CD4-positive, alpha-beta T cell treated with Interleukin-6 at 100 ng/mL for 8 hours (primary cell): ENCODE measurements at places on chromosomes 5 and 9.
A peak's percentile ranks its signal among the peaks of the same experiment; 100 is the strongest.

DNA sequence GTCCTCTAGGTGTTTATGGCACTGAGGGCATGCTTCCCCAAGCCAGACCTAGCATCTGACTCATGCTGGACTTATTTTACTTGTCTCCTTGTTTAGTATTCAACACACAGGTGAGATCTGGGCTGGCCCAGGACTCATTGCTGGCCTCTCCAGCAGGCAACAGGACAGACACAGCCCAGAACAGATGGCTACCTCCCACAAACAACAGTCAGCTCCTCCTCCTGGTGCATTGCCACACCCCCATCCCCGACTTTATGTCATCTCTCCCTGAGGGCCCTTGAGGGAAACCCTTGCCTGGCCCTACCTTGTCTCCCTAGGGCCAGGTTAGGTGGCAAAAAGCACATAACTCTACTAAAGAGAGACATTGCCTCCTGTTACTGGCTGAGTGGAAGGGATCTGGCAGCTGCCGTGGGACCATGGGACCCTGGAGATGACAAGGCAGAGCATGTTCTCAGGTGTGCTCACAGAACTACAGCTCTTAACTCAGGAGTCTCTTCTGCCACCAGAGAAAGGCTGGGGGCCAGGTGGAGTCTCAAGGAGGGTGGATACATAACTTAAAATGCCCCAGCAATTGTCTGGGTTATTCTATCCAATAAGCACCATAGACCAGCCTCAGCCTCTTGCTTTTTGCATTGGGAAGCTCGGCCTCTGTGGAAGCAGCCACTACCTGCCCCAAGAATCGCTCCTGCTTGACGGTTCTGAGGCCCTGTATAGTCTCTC is 2.3 kb downstream of the ACSL6 start:
- DNase-seq: no peak

- no peak for DNase-seq
These were observed 209.6 kb downstream of the FSTL4 start for GRCh38 chr5:133402775-133403174.

DNA sequence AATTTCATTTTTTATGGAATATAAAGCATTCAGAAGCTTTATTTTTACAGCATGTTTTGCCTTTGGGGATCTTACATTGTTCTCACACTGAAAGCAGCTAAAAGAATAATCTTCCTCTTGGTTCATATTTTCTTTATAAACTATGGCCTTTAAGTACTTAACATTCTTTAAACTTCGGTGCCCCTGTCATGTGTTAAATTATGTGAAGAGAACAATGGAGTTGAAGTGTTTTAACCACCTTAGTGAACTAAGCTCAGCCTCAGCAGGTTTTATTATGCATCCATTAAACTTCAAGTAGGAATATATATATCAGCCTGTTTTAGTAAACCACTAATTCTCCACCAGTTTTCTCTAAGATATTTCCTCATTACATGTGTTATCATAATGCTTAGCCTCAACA is 371.4 kb upstream of the CDH18 start:
- no peak for DNase-seq

DNA sequence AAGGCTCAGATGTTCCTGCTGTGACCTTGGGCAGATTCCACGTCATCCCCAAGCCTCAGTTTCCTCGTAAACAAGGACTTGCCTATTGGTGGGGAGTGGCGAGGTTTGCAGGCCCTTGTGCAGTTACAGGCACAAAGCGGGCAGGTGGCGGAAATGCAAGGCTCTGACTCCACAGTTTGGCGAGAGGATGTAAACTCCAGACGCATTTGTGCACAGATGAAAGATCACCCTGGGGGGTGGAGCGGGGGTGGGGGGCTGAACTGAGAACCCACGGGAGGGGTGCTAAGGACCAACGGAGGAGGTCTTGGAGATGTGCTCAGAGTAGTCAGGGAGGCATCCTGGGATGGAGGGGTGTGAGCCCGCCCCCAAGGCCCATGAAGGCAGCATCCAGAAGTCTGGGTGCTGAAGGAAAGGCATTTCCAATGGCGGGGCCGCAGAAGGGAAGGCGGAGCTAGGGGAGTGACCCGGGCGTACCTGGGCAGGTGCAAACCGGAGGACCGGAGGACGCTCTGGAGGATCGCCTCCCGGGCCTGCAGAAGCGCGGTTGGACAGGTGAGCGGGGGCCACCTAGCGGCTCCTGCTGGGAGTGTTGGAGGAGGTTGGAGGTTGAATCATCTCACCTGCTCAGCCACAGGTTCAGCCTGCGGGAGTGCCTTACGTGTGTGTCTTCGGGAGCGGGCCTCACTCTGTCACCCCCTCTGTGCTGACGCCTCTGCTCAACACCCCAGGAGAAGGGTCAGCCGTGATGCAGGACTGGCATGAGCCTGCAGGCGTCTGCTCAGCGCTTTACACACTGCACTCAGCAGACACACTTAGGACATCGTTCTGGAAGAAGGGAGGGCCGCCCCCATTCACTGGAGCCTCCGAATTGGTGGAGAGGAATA is 1.9 kb upstream of the FIBCD1 start:
- peak; percentile 61 for DNase-seq

- DNase-seq: no peak
These were observed 43.8 kb downstream of the GCNT1 start for GRCh38 chr9:76502746-76503145.

- DNase-seq: no peak
These were observed 643.9 kb upstream of the ZNF608 start for GRCh38 chr5:125390326-125390725.

- DNase-seq: no peak
These were observed 293 bp downstream of the CENPP start for GRCh38 chr9:92325991-92326500.

DNA sequence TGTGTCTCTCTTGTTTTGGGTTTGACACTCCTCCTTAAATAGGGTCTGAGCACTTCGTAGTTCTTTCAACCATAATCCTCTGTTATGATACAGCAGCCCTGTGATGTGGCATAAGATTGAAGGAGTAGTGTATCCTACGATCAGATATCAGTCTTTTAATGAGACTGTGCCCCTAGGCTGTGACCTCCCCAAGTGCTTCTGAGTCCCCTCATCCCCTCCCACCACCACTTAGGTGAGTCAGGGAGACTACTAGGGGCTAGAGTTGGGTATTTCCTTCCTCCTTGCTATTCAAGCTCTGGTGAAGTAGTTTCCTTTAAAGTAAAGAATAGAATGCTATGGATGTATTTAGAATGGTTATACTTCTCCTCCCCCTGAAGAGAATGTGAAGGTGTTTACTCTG is 637.2 kb upstream of the GRAMD2B start:
- no peak for DNase-seq

GRCh38 chr5:178277866-178278265 is 45.3 kb upstream of the PHYKPL start:
- DNase-seq: no peak

DNA sequence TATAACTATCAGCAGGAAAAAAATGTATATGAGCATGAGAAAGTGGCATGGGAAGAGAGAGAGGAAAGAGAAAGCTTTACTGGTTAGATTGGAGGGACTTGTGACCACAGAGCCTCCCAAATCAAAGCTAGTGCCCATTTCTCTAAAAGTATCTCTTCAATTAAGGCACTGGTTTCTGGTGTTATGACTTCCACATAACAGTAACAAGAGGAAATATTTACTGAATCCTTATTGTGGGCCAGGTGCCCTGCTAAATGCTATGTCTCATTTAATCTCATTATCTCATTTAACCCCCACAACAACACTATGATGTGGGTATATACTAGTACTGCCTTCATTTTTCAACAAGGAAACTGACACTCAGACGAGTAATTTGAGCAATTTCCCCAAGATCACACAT is 221.5 kb downstream of the EBF1 start:
- DNase-seq: no peak

DNA sequence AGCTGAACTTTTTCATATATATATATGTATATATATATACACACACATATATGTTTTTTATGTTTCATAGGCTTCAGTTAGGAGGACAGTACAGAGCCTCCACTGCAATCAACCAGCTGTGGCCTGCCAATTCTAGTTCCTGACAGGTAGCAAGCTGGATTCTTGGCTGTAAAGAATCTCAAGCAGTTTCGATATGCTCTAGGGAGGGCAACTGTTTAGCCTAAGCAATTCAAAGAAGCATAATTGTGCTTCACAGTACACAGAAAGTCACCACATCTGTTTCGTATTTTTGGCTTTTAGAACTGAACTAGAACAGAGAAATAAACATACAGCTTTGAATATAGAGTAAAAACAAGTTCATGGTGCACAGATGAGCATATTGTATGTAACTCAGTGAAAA is 152.4 kb upstream of the ARRDC3 start:
- no peak for DNase-seq
